ENCODE measurements at places on chromosomes 3 and 15.

GRCh38 chr3:195909644-195910498 lies 1.5 kb upstream of the TNK2 start:
- peak; percentile 68 for DNase-seq

DNA sequence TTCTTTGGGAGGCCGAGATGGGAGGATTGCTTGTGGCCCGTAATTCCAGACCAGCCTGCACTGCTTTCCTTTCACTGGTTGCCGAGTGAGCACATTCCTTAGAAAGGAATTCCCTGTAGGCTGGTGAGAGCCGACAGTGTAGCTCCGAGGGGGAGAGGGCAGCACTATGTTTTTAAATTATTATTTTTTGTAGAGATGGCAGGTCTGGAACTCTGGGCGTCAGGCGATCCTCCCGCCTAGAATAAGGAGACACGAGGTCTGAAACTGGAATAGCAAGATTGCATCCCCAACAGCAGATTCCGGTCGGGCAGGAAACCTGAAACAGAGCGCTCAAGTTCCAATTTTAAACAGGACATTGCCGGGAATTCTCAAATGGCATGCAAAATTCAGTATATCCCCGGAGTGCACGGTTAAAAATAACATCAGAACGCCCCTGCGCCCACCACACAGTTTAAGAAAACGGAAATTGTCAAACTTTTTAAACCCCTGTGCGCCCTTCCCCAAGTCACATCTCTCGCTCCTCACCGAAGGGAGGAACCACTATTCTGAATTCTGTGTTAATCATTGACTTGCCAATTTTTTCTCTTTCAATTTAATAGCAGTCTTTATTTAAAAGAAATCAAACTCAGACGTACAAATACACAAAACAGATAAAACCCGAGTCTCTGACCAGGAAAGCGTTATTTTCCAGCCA lies 643 bp upstream of the RNU5B-1 start:
- peak; percentile 55 for DNase-seq

- DNase-seq = no peak
These were observed 52.9 kb downstream of the CACNA1D start for GRCh38 chr3:53547327-53547726.

DNA sequence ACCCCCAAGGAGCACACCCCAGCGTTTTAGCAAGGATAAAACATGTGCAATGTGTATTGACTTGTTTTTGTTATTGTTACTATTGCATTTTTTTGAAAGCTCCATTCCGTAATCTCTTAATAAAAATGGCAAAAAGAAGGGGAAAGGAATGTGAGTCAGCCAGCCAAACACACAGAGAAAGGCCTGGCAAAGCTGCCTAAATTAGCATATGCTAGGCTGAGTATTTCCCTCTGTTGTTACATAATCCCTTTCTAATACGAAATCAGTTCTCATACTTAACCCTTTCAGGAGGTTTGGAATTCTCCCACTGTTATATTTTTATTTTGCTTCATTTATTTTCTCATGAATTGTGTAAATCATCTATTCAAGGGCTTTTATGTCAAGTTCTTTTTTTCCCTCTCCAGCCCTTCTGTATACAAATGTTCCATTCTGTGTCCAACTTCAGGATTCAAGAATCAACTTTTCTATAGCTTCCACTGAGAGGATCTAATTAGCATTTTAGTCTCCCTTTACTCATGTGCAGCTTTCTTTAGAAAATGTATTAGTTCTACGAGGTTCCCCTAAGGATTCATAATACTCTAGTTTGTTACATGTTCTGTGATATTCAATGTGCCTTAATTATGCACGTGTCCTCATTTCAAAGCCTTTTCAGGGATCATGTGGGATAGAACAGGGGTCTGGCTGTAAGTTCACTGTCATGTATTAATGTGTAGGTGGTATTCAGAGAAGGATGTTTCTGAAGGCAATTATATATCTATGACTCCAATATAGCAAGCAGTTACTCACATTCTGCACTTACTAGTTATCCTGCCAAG lies 9.2 kb downstream of the CADM2 start:
- DNase-seq = no peak

- no peak for DNase-seq
These were observed 919.2 kb downstream of the ROBO1 start for GRCh38 chr3:78848392-78849288.

DNA sequence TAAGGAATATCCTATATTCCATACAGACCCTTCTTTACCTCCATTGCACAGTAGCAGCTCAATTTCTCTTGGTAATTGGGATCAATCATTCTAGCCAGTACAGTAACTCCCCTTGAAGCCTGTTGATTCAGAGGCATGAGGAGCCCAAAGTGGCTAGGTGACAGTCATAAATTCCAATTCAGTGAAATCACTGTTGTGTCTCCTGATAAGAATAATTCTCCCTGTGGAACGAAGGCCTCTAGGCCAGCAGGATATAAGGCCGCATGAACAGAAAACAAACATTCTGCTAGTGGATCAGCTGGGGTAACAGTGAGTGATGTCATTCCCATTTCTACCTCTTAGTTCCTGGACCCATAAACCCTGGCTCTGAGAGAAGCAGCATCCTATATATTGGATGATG lies 696.3 kb downstream of the NR2F2 start:
- DNase-seq = no peak

DNA sequence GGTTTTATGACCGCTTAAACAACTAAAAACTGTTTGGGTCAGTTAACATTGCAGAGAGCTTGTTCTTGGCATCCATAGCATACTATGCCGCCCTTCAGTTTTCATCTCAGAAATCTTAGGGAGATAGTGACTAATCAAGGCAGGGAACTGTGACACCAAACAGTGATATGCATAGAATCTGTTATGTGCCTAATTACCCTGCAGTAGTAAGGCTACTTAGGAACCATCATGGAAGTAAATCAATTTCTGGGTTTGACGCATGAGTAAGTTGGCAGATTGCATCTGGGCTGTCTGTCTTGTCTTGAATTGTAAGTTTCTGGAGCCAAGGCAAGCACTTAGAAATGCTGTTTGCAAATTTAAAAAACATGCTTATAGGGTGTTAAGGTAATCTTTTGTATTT lies 22.5 kb downstream of the KCTD6 start:
- no peak for DNase-seq

DNA sequence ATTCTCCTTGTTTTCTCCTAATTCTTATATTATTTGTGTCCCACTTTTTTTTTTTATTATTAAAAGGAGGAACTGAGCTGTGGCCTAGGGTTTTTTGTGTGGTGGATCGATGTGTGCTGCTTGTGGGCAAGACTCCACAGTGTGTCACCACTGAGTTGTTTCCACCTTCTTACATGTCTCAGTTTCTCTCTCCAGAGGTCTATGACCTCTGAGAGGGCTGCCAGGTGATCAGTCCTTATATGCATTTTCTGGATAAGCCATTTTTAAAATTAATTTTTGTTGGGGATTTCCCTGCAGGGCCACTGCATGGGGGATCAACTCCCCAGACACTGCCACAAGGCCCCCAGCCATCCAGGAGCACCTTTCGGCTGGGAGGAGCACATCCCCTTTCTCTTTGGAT lies 27.8 kb downstream of the IQCF6 start:
- DNase-seq = no peak

DNA sequence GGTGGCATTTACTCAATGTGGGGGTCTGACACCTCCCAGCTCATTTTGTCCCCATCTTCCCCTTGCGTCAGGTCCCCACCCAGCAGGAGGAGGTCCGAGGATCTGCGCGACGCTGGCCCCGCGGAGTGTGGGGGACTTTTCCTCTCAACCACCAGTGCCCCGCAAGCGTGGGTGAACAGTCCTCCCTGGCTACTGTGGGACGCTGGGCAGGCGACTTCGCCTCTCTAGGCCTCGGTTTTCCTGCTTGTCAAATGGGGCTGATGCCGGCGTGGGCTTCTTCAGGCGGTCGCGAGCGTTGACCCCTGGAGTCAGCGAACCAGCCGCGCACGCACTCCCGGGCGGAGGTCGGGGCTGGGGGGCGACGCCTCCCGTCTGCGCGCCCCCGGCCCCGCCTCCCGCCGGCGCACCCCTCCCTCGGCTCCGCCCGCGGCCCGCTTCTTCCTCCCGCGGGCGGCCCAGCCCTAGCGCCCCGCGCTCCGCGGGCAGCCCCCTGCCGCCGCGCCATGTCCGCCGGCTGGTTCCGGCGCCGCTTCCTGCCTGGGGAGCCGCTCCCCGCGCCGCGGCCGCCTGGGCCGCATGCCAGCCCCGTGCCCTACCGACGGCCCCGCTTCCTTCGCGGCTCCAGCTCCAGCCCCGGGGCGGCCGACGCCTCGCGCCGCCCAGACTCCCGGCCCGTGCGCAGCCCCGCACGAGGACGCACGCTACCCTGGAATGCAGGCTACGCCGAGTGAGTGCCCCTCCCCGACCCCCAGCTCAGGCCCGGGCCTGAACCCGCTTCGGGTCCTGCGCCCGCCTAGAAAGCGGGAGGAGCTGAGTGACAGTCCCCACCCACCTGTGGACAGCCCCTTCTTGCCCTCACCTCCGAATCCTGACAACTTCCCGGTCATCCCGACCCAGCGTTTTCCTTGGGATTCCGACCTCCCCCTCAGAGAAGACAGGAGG lies at the start of gene PPM1M:
Gene PPM1M, plus strand, starts transcription at position 438 of the 942 bp plus-strand sequence. Its CDS starts 66 bp downstream, at position 504.
- DNase-seq = peak; percentile 88

DNA sequence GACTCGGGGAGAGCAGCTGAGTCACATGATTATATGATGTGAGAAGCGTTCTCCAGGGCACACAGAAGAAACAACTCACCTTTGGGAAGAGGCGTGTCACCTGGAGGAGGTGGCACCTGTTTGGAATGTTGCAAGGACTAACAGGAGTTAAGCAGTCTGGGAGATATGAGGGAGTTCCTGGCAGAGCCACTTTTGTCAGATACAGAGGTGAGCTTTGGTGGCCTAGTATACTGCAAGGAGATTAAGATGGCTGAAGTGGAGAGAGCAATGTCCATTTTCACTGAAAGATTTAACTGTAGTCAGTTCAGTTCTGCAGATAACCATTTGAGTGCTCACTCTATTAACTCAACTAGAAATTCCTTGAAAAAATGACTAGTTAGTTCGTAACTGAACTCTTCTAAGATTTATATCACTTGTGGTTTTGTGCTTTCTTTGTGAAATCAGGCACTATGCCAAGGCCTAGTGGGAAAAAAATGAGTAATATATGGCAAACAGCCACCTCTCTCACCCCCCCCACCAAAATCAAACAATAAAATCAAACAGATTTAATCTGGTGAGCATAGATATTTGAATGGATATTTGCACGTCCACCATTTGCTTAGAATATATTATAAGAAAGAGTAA lies 61.3 kb downstream of the CRYBG3 start:
- DNase-seq = no peak

GRCh38 chr3:169104972-169105371 lies 558.5 kb downstream of the MECOM start:
- DNase-seq = no peak

GRCh38 chr3:86954747-86955146 lies 36.2 kb downstream of the VGLL3 start:
- DNase-seq = no peak

DNA sequence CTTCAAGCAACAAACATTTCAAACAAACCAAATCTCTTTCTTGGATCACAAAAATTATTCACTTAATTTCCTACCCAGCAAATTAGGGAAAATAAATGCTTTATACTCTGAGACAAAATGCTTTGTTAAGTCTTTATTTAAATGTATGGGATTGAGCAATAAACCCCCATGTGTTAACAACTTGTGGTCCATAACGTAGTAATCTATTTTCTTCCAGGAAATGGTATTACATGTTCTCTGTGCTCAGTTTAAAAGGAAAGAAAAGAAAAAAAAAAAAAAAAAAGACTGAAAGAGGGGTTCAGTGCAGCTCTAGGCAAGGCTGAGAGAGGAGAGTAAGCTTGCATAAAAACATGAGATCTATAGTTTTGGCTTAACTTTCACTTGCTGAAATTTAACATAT lies 102.3 kb downstream of the PIK3CB start:
- no peak for DNase-seq

DNA sequence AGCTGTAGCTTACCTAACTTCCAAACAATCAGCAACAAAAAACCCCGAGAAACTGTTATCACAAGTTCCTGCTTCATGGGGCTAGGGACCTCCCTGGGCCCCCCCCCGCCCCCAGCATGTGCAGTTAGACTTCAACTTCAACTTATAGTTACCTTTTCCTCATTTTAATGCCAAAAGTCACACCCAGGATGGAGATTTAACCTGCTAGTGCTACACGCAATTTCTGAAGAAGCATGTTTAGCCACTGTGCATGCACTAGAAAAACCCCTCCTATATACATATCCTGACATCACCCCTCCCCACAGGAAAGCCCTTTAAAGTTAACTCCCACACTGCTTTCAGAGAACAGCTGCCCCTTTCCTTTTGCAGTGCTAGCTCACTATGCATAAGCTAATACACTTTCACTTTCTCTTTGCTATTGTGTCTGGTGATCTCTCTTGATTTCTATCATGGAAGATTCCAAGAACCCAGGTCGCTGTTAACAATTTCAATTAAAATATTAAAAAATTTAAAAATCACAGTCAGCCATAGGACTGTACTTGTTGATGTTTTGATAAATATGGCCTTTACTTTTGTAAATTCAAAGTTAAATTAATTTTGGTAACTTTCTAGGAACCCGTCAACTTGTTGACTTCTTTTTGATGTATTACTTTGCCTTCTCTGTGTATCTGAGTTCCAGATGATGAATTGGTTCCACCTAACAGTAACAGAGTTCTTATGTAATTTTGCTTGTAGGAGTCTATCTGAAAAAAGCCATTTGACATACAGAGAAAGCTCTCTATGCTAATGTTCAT lies 75.2 kb upstream of the ACAD9 start:
- peak; percentile 57 for DNase-seq

GRCh38 chr3:13548696-13549622 lies at the start of gene FBLN2:
TSS of gene FBLN2 (plus strand) at chr3:13549125. CDS start at chr3:13570356, 21,231 bp downstream.
- no peak for DNase-seq

DNA sequence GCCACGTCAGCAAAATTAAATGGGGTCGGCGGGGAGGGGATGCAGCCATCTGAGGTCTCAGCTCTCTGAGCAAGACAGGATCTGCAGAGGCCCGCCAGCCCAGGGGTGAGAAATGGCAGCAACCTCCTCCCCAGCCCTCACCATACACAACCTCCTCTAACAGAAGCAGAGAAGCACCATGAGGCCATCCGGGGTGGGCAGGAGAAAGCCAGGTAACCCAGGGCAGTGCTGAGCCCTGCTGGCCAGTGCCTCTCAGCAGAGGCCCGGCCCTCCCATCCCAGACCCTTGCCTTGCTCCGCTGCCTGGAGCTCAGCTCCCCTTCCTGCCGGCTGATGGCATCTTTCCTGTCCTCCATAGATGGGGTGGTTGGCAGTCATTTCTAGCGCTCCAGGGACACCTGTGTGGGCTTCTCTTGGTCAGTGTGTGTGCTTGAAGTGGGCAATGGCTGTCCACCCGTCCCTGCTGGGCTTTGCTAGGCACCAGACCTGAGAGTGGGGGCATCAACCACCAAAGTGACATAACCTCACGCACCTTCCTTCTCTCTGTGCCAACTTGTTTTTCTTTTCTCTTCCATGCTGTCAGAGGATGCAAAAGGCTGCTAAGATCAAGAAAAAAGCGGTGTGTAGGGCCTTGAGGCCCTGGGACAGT lies 175.8 kb downstream of the NSMCE3 start:
- no peak for DNase-seq

- DNase-seq = no peak
These were observed 20.5 kb downstream of the LPP start for GRCh38 chr3:188174317-188175044.

GRCh38 chr3:126259411-126260391 lies 79.3 kb upstream of the ALDH1L1 start:
- peak; percentile 9 for DNase-seq

- no peak for DNase-seq
These were observed 48.7 kb upstream of the PPP4R2 start for GRCh38 chr3:72947715-72948490.

GRCh38 chr3:52202384-52203077 lies 4.6 kb downstream of the ALAS1 start:
- peak; percentile 87 for DNase-seq

GRCh38 chr15:25849157-25849921 lies 13.8 kb downstream of the ATP10A start:
- peak; percentile 28 for DNase-seq

GRCh38 chr3:108182339-108182738 lies 39.9 kb downstream of the IFT57 start:
- no peak for DNase-seq
